SHP77 treated with DMSO at 0.1 percent for 48 hours (cell line): ENCODE measurements at places on chromosomes 2 and 18.

- no peak for DNase-seq
Observed at GRCh38 chr2:157254041-157254440, 3.5 kb upstream of the GALNT5 start.

DNA sequence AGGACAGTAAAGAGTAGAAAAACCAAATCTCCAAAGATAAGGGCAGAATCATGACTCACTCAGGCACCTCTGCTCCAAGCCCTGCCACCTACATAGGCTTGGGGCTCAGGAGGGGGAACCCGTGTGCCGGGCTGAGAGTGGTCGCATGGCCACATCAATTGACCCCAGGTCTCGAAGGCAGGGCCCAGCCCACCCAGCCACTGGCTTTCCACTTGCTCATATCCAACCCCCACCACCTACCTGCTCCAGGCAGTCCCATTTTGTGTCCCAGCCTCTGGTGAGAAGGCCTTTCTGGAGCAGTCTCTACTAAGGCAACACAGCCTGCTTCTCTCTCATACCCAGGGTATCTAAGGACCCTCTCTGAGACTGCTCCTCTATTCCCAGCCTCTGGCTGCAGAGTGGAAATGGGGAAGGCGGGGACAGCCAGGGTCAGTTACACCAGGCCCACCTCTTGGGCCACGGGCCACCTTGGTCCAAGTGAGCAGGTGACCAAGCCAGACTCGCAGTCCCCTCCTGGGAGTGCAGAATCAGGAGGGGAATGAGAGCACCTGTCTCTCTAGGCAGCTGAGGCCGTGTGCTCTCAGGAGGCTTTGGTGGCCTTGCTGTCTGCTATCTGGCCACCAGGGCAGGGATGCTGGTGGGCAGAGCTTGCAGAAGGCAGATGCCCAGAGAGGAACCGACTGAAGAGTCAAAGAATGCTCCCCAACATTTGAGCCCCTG, 20.8 kb downstream of the TFCP2L1 start:
- no peak for DNase-seq

GRCh38 chr2:42775810-42776209, 11.9 kb upstream of the OXER1 start:
- no peak for DNase-seq

DNA sequence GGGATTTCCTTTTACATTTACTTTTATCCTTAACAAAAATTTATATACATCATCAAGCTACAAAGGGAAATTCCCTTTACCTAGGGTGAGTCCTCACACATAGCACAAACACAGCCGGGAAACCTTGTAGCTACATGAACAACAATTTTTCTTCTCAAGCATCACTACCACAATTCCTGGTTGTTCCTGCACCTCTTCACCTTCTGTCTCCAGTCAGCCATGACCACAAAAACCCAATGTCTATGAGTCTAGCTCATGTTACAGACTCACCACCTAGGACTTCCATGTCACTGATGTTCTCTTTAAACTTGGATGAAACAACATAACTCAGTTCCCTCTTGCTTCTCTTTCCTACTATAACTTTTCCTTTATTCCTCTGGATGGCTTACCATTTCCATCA, 460.4 kb downstream of the MBD2 start:
- no peak for DNase-seq

DNA sequence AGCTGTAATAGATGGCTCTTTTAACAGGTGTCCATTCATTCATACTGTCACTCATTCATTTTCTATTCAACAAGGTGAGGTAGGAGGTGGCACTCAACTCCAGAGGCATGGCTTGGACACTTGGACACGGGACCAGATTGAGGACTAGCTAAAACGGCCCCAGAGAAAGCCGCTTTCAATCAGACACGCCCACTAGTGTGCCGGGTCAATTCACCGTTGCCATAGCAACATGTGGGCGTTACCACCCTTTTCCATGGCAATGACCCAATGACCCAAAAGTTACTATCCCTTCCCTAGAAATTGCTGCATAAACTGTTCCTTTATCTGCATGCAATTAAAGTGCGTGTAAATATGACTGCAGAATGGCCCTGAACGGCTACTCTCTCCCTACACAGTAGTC, 49.2 kb upstream of the LGALSL start:
- DNase-seq = no peak

DNA sequence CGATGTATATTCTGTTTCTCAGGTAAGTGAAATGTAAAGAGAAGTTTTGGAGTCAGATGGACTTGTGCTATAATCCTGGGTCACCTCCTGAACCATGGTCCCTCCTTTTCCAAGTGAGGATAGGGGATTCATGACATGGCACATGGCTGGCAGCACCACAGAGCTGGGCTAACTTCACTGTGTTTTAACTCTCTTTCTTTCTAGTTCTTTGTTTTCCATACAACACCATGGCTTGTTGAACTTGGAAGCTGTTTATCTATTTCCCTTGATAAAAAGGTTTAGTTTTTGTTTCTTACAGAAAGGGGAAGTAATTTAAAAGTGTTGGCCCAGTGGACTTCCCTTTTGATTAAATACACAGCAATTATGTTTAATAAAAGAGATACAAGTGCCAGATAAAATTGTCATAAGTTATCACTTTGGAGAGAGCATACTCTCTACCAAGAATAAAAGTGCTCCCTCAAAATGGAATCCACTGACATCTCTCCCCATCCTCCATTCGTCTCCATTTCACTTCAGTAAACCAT, 90.4 kb downstream of the PLCL1 start:
- DNase-seq = no peak

- DNase-seq = no peak
Observed at GRCh38 chr18:8998481-8999217, 103.8 kb upstream of the NDUFV2 start.

DNA sequence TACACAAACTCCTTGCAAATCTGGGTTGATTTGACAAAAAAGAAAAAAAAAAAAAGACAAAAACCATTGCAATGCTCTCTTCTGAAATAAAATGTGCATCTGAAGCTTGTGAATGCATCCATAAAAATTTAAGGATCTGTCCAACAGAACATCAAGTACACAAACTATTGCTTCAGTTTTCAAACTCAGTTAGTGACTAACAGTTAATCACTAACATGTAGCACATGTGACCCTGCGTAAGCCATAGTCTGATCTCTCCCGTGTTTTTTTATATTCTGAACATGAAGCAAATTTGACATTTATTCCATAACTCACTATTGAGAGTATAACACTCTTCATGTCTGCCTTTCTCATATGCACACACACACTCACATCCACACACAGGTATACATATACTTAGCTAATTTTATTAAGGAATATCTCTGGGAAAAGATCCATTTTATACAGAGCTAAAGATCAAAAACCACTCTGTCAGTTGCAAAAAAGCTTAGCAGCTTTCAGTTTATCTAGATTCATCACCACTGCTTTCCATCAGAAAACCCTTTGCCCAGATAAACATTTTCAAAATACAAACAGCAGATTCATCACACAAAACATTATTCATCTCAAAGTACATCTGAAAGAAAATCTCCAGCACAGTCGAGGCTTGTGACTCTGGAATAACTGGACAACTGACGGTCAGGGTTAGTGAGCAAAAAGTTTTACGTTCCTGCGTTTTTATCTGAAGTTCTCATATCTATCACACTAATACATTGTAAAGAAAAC, 1000.4 kb upstream of the ACVR2A start:
- DNase-seq = no peak

GRCh38 chr2:233501198-233502076, 65.1 kb downstream of the USP40 start:
- no peak for DNase-seq

DNA sequence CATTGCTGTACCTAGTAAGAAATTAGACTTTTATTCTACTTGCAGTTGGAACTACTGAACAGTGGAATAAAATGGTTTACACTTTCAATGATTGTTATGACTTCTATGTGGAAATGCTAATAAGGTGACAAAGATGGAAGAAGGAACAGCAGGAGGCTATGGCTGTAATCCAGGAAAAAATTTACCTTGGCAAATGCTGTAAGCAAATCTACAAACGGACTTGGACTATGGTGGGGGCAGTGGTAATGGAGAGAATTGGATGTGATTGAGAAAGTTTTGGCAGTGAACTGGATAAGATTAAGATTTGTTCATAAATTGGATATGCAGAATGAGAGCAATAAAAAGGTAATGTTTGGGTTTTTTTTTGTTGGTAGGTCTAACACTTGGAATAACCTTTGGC, 111.0 kb upstream of the ERBB4 start:
- no peak for DNase-seq

DNA sequence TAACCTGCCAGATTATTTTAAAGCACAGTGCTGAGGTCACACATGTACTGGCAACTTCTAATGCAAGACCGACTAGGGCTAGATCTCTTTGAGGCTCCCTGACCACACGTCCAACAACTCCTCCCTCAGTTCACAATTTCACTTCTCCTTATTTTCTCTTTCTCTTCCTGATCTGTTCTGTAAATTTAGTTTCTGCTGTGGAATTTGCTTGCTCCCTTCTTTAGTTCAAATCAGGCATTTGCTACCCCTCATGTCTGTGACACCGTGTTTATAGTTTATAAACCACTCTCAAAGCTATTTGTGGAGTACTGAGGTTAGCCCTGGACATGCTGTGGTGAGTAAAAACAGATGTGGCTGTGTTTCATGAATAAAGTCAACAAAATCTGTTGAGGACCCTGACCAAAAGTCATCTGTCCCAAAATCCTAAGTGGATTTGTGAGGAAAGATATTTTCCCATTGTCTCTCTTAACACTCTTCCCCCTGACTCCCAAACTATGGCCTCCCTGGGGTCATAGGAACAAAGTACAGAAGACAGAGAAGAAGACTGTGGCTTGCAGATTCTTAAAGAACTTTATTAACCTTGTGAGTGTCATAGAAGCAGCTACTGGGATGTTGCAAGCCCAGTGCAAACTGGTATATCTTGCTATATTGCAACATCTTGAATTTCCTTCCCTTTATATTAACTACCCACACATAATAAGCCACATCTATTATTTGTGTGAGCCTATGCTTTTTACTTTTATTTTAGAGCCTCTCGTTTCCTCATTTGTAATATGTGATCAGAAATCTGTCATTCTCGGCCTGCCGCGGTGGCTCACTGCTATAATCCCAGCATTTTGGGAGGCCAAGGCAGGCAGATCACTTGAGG, 3.5 kb upstream of the NAGK start:
- DNase-seq = no peak

DNA sequence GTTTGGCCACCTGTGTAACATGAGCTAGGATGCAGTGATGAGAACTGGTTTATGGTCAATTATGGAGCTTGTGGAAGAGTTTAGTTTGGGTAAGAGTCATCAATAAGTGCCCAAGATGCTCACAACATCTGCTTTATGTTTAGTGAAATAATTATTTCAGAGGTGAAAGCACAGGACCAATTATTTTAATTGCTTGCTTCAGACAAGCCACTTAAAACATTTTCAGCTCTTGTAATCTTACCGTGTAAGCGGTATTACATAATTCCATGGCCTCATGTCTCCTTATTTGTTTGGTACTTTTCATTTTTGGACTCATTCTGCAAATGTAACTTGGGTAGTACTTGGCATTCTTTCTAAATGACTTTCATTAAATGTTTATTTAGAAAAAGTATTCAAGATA, 5.4 kb downstream of the B3GNT2 start:
- no peak for DNase-seq

- DNase-seq = no peak
Observed at GRCh38 chr2:232741972-232742371, 34.4 kb downstream of the KCNJ13 start.

- DNase-seq = no peak
Observed at GRCh38 chr2:563512-563911, 113.7 kb downstream of the TMEM18 start.

DNA sequence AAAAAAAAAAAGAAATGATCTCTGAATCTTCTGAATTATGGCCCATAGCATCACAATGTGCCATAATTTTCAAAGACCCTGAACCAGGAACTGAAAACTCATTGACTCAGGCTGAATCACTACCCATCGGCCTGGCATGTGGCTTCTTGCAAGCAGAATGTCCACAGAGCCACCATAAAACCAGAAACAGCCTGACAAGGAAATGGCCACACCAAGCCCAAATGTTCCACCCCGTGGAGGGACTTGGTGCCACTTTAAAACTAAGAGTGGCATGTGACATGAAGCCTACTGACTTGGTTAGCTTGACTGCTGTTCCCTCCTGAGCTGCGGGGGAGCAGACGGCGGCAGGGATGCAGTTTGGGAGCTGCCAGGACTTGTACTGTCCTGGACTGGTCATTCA, 71.2 kb upstream of the RBM44 start:
- no peak for DNase-seq

- DNase-seq = no peak
Observed at GRCh38 chr2:40625849-40626248, 174.0 kb upstream of the SLC8A1 start.

- no peak for DNase-seq
Observed at GRCh38 chr2:172439911-172440310, 12.5 kb downstream of the ITGA6 start.

DNA sequence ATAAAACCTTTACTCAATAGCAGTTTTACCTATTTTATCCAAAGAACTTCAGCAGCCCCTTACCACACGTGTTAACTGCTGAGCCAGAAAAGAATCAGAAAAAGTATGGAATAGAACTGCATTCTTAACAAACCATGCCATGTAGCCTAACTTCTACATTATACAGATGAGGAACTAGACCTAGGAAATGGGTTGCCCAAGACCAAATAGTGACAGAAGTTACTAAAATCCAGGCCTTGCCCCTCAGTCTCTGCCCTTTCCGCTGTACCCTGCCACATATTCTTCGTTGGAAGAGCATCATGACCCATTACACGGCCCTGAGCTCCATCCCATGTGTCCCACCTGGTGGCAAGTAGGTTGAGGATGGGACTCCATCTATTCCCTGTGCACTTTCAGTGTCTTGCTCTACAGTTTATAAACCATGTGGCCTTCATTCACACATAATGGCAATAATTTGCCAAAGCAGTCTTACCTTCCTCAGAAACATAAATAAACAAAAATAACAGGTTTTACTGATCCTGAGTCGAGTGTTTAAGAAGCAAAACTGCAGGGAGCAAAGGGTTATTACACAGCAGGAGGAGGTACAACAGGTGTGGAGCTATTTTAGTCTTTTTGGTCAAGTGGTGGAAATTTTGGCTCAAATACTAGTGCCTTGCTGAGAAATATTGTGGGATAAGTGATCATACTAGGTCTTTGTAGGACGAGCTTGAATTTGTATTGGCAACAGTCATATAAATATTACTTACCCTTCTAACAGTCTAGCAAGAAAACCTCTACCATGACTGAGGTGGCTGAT, 46.5 kb downstream of the HNRNPLL start:
- DNase-seq = no peak

- no peak for DNase-seq
Observed at GRCh38 chr18:29157905-29158304, 981.0 kb upstream of the CDH2 start.

GRCh38 chr18:67104700-67105284, 411.7 kb downstream of the DSEL start:
- DNase-seq = peak; percentile 26

DNA sequence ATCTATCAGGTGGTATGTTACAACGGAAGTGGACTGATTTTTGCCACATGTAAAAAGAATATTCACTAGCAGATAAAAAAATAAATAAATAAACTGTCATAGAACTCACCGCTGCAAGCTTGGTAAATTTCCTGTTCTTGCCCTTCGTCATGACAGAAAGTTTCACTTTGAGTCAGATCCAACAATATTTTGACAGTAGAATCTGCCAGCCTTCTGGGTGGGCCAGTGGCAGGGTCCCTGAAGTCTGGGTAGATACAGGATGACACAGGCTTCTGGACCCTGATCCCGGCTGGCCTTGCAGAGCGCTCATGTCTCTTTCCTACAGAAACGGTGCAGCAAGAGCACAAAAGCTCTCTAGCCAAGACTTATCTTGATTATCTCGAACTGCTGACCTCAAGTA, 97.8 kb upstream of the PMAIP1 start:
- DNase-seq = no peak

GRCh38 chr2:24231461-24231881, 56.6 kb downstream of the FAM228A start:
- no peak for DNase-seq

GRCh38 chr18:24078391-24078790, 60.5 kb upstream of the CABYR start:
- DNase-seq = no peak
